Left lung (tissue), 14 donors: ENCODE measurements at places on chromosomes 12 and 14.

DNA sequence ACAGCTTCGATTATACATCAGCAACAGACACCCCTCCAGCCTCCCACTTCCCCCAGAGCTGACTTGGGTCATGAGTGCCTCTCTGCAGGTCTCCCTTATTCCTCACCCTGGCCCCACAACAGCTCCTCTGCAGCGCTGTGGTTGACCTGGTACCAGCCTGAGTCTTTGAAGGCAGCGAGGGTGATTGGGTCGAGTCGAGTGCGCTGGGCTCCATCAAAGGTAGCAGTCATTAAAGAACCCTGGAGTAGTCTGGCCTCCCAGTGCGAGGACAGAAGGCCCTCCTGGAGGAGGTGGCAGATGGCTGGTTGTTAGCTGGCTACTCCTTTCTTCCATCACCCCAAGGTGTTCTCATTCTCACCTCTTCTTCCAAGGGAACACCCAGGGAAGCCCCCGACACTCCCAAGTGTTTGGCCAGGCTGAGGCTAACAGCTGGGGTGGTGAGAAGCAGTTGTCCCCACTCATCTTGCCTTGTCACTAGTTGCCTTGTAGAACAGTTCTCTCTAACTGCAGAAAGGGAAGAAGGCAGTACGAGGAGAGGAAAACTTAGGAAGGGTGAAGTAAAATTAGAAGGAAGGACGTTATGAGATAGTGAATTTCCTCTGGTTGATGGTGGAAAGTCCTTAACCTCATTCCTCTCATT is 2.7 kb downstream of the CIROP start:
- peaks cover 36% of the 10 kb centered on the region for H3K4me1 ChIP-seq
- DNase-seq, result no peak
- H3K27me3 ChIP-seq, result no peaks in the 10 kb centered on the region
- H3K27ac ChIP-seq, result no peak overlapping the region
- no peak overlapping the region for H3K4me3 ChIP-seq

DNA sequence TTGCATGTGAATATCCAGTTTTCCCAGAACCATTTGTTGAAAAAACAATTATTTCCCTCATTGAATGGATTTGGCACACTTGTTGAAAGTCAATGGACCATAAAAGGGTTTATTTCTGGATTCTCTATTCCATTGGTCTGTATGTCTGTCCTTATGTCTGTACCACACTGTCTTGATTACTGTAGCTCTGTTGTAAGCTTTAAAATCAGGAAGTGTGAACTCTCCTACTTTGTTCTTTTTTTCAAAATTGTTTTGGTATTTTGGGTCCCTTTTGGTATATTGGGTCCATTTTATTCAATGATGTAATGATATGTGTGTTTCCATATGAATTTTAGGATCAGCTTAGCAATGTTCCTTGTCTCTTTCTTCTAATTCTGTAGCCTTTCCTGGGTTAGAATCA is 64.8 kb downstream of the PPP2R5C start:
- H3K4me1 ChIP-seq, result peaks cover 67% of the 10 kb centered on the region
- no peaks in the 10 kb centered on the region for H3K27me3 ChIP-seq
- H3K27ac ChIP-seq, result peak overlapping the region; percentile 95

DNA sequence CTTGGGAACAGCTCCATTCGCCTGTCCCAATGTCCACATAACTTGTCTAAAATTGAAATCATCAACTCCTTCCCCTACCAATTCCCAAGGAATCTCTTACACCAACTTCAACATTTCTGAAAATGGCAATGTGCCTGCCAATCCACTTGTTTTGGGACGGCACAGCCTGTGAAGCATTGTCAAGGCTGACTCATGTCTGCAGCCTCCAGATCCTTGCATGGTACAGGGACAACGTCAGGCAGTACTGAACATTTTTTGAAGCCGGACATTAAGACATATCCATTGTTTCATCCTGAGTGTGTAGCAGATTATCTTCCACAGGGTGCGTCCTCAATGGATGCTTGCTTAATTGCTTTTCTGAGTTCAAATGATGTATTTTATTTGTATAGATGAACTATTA is 794.1 kb downstream of the BCL11B start:
- H3K4me3 ChIP-seq, result no peak overlapping the region
- H3K27me3 ChIP-seq, result no peaks in the 10 kb centered on the region
- DNase-seq, result no peak
- H3K4me1 ChIP-seq, result no peaks in the 10 kb centered on the region
- H3K36me3 ChIP-seq, result no peaks in the 10 kb centered on the region
- H3K27ac ChIP-seq, result no peak overlapping the region

- no peak overlapping the region for H3K4me3 ChIP-seq
- H3K4me1 ChIP-seq, result peaks cover 9% of the 10 kb centered on the region
- no peak overlapping the region for H3K27ac ChIP-seq
Measured at GRCh38 chr12:108766294-108766693, 35.0 kb upstream of the CORO1C start.

DNA sequence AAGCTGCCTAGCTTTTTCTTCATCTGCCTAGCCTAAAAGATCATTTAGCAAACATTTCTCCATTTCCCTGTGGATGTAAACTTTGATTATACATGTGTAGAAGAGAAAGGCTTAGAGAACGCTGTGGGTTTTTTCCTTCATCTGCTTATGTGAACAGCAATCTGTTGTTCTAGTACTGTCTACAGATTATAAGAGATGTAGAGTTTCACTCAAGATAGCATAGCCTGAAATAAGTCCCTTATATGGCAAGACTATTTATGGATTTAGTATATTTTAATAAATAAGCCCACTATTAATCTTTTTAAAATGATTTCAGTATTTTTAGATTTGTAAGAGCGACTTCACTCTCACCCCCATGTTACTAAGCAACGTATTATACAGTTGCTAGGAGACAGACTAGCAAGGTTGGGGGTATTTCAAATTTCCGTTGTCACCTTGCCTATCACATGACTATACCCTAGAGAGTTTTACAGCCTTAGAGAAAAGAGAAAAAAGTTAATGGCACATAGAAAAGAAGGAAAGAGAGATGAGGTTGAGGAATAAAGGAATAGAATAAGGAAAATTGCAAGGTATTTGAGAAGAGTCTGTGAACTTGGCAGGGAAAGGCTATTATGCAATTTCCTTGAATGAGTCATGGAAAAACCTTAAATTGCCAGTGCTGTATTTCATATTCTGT is 12.2 kb upstream of the TUBA1A start:
- no peaks in the 10 kb centered on the region for H3K27me3 ChIP-seq
- H3K4me1 ChIP-seq, result peaks cover 44% of the 10 kb centered on the region
- DNase-seq, result peak; percentile 84

GRCh38 chr14:89625244-89625713 is 208.2 kb upstream of the FOXN3 start:
- no peak for DNase-seq
- H3K4me1 ChIP-seq, result peaks cover 5% of the 10 kb centered on the region
- no peaks in the 10 kb centered on the region for H3K27me3 ChIP-seq
- no peak overlapping the region for H3K27ac ChIP-seq

DNA sequence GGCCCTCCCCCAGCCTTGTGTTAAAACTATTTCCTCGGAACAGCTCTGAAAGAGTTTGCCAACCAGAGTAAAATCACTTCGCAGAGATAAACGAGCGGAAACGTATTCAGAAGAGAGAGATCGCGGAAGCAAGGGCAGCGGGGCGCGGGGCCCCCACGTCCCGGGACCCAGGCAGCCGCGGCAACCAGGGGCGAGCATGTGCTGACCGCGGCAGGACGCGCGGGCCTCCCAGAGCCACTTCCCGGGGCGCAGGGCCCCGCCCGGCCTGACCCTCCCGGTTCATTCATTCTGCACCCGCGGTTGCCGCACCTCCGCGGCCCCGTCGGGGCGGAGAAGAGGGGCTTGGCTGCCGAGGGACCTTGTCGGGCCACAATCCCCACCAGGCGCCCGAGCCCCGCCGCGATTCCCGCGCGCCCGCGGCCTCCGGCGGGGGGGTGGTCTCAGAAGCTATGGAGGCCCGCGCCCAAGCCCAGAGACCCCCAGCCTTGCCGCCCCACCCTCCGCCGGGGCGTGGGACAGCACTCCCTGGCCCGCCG is 598 bp downstream of the UBE2N start:
- H3K36me3 ChIP-seq, result no peaks in the 10 kb centered on the region
- H3K27me3 ChIP-seq, result no peaks in the 10 kb centered on the region
- H3K4me3 ChIP-seq, result peak overlapping the region; percentile 100

- no peak for DNase-seq
- no peaks in the 10 kb centered on the region for H3K27me3 ChIP-seq
- H3K27ac ChIP-seq, result no peak overlapping the region
- no peaks in the 10 kb centered on the region for H3K4me1 ChIP-seq
- no peak overlapping the region for H3K4me3 ChIP-seq
Measured at GRCh38 chr14:55180434-55180833, 11.0 kb downstream of the DLGAP5 start.

- peak overlapping the region; percentile 95 for H3K27ac ChIP-seq
- H3K4me1 ChIP-seq, result peaks cover 40% of the 10 kb centered on the region
- H3K4me3 ChIP-seq, result no peak overlapping the region
- H3K27me3 ChIP-seq, result no peaks in the 10 kb centered on the region
Measured at GRCh38 chr12:31897781-31898503, 61.3 kb upstream of the RESF1 start.

- H3K27ac ChIP-seq, result no peak overlapping the region
- no peak overlapping the region for H3K4me3 ChIP-seq
- no peak for DNase-seq
- H3K4me1 ChIP-seq, result no peaks in the 10 kb centered on the region
- H3K36me3 ChIP-seq, result no peaks in the 10 kb centered on the region
Measured at GRCh38 chr14:66121859-66122258, 364.3 kb upstream of the CCDC196 start.

GRCh38 chr12:53492188-53492587 is 7.1 kb downstream of the MAP3K12 start:
- H3K4me1 ChIP-seq, result peaks cover 43% of the 10 kb centered on the region
- peaks cover 7% of the 10 kb centered on the region for H3K36me3 ChIP-seq
- DNase-seq, result no peak
- H3K27me3 ChIP-seq, result no peaks in the 10 kb centered on the region
- peak overlapping the region; percentile 86 for H3K27ac ChIP-seq
- H3K4me3 ChIP-seq, result peak overlapping the region; percentile 52

DNA sequence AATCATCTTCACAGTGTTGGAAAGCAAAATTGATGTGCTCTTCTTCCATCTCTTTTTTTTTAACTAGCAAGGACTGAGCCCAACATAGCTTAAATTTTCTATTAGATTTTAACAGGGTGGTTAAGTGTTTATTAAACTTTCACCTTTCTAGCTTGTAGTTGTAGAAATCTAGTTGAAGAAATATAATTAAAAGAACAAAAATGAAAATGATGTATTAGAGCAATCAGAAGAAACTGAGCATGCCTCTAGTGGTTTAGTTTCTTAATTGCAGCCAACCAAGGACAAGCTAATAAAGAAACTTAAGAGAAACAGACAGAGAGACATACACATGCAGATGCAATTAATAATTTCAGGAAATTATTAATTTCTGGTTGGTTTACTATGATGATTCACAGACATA is 673.0 kb upstream of the LMO3 start:
- H3K36me3 ChIP-seq, result no peaks in the 10 kb centered on the region
- no peaks in the 10 kb centered on the region for H3K27me3 ChIP-seq
- DNase-seq, result no peak
- no peak overlapping the region for H3K27ac ChIP-seq
- no peaks in the 10 kb centered on the region for H3K4me1 ChIP-seq
- H3K4me3 ChIP-seq, result no peak overlapping the region

DNA sequence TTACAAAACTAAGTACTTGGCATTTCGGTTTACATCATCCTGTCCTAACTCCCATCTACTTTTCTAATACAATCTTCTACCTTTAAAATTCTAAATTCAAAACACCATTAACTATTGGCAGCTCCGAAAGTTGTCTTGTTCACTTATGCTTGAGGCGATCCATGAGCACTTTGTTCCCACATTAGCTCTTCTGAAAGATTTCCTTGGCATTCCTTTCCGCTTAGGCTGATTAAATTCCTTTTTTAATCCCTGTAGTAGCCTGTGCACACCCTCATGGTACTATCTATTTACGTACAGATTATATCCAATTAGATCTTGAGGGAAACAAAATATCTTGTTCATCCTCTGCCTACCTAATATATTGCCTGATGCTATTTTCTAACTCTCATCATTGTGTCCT is 480.7 kb downstream of the PRKD1 start:
- no peak overlapping the region for H3K27ac ChIP-seq
- no peak overlapping the region for H3K4me3 ChIP-seq
- H3K4me1 ChIP-seq, result no peaks in the 10 kb centered on the region
- no peaks in the 10 kb centered on the region for H3K27me3 ChIP-seq
- no peak for DNase-seq
- H3K36me3 ChIP-seq, result no peaks in the 10 kb centered on the region

- DNase-seq, result no peak
- H3K4me1 ChIP-seq, result peaks cover 12% of the 10 kb centered on the region
- peaks cover 83% of the 10 kb centered on the region for H3K36me3 ChIP-seq
- no peaks in the 10 kb centered on the region for H3K27me3 ChIP-seq
Measured at GRCh38 chr14:50736932-50737419, 68.9 kb upstream of the SAV1 start.

GRCh38 chr12:41966001-41966400 is 178.7 kb downstream of the GXYLT1 start:
- no peaks in the 10 kb centered on the region for H3K27me3 ChIP-seq
- H3K27ac ChIP-seq, result no peak overlapping the region
- no peak overlapping the region for H3K4me3 ChIP-seq
- no peaks in the 10 kb centered on the region for H3K4me1 ChIP-seq

DNA sequence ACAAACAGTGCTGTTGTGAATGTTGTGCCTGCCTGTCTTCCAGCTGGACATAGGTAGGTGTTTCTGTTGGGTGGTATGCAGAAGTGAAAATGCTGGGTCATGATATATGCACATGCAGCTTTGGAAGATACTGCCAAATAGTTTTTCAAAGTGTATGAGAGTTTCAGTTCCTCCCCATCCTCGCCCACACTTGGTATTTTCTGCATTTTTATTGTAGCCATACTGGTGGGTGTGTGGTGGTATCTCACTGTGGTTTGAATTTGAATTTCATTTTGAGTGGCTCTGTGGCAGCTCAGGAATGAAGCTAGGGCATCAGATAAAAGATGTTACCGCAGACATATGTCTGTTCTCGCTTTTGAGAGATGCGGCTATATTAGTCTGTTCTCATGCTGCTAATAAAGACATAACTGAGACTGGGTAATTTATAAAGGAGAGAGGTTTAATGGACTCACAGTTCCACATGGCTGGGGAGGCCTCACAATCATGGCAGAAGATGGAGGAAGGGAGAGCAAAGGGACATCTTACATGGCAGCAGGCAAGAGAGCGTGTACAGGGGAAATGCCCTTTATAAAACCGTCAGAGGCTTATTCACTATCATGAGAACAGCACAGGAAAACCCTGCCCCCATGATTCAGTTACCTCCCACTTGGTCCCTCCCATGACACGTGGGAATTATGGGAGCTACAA is 183.1 kb downstream of the CAND1 start:
- no peak overlapping the region for H3K4me3 ChIP-seq
- peaks cover 9% of the 10 kb centered on the region for H3K4me1 ChIP-seq
- H3K36me3 ChIP-seq, result no peaks in the 10 kb centered on the region
- no peaks in the 10 kb centered on the region for H3K27me3 ChIP-seq
- no peak overlapping the region for H3K27ac ChIP-seq

GRCh38 chr12:6253278-6253677 is 53.1 kb downstream of the CD9 start:
- no peak overlapping the region for H3K4me3 ChIP-seq
- DNase-seq, result no peak
- no peaks in the 10 kb centered on the region for H3K36me3 ChIP-seq
- no peaks in the 10 kb centered on the region for H3K4me1 ChIP-seq
